GM19239 (cell line): ENCODE measurements at places on chromosomes 11 and 22.

DNA sequence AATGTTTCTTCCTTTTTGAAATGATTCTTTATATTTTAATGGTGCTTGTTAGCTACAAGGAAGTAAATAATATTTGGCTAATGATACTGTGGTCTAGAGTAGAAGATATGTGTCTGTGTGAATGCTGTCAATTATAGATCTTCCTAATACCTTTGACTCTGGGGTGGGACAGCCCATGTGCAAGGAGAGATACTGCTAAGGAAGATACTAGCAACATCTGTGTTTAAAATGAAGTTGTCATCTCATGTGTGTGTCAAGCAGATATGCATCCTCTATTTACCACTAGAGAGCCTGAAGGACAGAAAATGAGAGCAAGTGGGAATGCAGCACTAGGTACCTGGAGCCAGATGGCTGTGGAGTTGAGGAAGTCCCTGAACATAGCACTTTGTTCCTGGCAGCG is 34.1 kb downstream of the PPME1 start:
- no peak for DNase-seq

- DNase-seq: no peak
These were observed 66.4 kb downstream of the ARHGAP8 start for GRCh38 chr22:44818727-44819126.

DNA sequence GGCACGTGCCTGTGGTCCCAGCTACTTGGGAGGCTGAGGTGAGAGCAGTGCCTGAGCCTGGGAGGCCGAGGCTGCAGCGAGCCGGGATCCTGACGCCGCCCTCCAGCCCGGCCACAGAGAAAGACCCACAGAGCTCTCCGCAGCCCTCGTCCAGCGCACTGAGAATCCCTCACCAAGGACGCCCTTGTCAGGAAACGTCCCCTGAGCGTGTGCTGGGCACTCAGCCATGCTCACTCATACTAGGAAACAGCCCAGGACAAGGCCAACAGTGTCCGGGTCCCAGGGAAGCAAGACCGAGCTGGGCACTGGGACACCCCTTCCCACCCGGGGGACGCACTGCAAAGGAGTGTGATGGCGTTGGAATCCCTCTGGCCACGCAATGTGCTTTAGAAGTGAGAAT is 14.5 kb downstream of the DEAF1 start:
- DNase-seq: no peak

- no peak for DNase-seq
These were observed 547.6 kb downstream of the BUD13 start for GRCh38 chr11:116225236-116225635.

DNA sequence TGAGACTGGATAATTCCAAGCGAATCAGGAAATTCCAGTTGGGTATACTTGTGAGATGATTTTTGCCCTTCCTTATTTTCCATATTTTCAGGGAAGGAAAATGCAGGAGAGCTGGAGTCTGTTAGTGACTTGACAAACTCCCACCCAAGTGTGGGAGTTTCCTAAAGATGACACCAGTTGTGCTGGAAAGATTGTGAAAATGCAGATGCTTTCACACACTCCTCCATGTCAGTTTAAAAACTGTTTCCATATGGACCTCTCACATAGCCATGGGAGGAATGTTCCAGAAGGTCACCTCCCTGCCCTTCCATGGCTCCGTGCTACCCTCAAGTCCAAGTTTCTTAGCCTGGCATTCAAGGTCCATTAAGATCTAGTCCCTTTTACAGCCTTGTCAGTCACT is 350.7 kb upstream of the NARS2 start:
- DNase-seq: no peak

DNA sequence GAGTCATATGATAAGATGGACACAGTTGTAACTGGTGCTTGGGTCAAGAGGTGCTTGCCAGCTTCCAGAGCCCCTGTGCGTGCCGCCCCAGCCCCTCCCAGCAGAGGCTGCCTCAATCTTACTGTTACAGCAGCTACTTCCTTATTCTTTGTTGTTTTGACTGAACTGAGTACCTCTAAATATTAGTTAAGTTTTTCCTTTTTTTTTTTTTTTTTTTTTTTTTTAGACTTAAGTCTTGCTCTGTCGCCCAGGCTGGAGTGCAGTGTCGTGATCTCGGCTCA is 8.8 kb downstream of the ZBED4 start:
- no peak for DNase-seq

GRCh38 chr11:119371778-119372182 is 9.7 kb downstream of the USP2 start:
- DNase-seq: no peak

GRCh38 chr22:42287174-42287890 is 16.9 kb upstream of the TCF20 start:
- no peak for DNase-seq

GRCh38 chr11:62555464-62556107 is 9.0 kb upstream of the AHNAK start:
- no peak for DNase-seq

DNA sequence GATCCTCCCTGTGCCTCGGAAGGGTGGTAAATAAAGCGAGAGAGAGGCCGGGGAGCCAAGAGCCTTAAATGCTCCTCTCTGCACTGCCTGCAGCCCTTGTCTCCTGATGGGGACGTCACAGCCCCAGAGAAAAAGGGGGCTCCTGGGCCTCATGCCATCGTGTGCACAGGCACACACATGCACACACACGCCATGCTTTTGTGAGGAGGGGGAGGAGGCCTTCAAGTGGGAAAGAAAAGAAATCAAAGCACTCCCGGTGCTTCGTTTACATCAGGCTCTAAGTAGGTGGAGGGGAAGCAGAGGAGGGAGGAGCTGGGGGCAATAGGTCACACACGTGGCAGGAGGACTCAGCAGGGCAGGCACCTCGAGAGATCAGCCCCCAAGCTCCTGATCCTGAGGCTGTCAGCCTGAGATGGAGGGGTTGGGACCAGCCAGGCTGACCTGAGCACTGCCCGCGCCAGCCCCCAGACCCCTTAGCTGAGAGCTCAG is 68.2 kb upstream of the NECTIN1 start:
- no peak for DNase-seq

DNA sequence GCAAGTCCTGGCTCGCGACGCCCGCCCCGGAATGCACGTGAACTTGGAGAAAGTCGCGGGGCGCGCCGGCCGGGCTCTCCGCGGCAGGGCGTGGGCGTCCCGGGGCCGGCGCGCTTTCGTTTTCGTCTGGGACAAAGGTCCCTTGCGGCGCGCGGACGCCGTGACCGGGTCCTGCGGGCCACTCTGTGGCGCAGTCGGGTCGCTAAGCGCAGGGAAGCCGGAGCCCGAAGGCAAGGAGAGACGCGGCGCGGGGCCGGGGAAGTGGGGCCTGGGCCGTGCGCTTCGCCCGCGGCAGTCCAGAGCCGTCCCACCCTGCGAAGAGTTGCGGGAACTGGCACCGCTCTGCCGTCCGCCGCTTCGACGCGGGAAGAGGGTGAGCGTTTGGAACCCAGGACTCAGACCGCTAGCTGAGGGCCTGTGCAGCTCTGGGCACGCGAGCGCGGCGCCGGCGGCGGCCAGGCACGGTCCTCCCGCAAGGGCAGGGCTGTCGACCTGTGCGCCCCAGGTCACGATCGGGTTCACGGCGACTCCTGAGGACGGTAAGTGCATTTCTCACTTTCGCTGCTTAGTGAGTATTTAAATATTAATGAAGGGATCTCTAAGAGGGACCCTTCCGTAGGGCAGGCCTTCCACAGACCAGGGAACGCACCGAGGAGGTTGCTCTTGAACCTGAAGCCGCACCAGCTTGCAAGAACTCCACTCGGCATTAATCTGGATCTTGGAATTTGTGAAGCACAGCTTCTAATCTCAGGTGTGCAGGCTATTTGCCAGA is 78.0 kb upstream of the PPARA start:
- peak; percentile 71 for DNase-seq

GRCh38 chr11:66337103-66337899 is 1.1 kb upstream of the RIN1 start:
- no peak for DNase-seq
